ENCODE measurements at places on chromosomes 6 and 20.

DNA sequence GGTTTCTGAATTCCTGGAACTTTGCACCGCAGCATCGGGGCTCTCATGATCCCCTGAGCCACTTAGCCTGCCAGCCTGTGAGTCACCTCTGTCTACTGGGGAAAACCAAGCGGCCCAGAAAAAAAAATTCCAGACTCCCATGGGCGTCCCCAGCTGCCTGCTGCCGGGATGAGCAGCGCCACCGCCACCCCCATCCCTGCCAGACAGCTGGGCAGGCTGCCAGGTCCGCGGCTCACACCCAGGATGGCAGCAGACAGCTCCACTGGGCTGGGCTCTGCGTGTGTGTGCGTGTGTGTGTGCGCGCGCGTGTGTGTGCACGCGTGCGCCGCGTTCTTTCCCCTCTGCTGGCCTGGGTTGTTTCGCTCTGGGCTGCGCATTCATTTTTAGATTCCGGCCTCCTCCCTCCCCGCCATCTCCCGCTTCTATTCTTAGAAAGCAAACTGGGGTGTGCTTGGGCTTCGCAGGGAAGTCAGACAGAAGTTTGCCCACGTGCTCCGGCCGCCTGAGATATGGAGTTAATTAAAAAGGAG lies 38.9 kb upstream of the PMEPA1 start:
- peak; percentile 14 for DNase-seq

- no peak for DNase-seq
Measured at GRCh38 chr6:47231151-47231550, 78.6 kb downstream of the TNFRSF21 start.

GRCh38 chr20:44159711-44160110 lies 27.3 kb downstream of the JPH2 start:
- no peak for DNase-seq

- no peak for DNase-seq
Measured at GRCh38 chr20:3172126-3172932, 1.0 kb downstream of the LZTS3 start.

DNA sequence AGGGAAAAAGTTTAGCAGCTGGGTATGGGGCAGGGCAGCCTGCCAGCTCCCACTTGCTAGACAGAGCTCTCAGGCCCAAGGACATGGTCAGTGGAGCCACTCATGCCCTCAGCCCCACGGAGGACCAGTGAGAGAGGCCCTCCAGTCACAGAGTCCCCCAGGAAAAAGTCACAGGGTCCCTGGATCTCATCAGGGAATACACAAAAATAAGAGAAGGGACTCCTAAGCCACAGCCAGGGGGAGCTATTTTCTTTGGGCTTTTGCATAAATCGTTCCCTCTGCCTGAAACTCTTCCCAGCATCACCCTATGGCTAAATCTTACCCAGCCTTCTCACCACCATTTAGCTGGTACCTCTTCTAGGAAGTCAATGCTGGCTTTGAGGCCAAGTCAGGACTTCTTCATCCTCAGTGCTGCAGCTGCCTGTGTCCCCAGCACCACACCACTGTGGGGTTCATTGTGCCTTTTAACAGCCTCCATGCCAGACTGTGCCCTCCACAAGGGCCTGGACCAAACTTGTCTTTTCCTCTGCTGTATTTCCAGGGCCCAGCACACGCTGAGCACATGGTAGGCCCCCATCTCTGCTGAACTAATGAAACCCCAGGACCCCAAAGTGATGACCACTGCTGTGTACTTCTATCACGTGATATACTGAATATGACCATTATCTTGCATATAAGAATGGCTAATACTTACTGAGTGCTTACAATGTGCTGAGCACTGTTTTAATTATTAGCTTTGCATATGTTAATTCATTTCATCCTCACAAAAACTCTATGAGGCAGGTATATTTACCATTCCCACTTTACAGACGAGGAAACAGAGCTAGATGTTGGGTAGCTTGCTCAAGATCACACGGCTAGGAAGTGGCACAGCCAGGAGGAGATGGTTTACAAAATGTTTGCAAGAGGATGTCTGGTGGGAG lies 2.0 kb downstream of the ZNF335 start:
- no peak for DNase-seq

DNA sequence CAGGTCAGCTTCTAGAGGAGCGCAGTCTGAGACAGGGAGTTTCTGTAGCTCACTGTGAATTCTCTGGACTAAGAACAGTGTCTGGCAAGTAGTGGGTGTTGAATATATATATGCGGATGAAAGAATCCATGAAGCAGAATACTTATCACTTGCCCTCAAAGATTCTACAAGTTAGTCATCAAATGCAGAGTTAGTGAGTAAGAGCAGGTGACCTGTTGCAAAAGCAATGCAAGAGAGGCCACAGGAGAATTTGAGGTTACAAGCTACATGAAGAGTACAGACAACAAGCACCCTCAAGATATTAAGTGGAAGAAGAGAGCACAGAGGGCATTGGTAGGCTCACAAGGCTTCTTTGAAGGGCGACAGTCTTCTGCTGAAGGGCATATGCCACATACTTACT lies 103.4 kb upstream of the BTBD3 start:
- no peak for DNase-seq

- no peak for DNase-seq
Measured at GRCh38 chr6:41489120-41489851, 56.9 kb upstream of the FOXP4 start.

DNA sequence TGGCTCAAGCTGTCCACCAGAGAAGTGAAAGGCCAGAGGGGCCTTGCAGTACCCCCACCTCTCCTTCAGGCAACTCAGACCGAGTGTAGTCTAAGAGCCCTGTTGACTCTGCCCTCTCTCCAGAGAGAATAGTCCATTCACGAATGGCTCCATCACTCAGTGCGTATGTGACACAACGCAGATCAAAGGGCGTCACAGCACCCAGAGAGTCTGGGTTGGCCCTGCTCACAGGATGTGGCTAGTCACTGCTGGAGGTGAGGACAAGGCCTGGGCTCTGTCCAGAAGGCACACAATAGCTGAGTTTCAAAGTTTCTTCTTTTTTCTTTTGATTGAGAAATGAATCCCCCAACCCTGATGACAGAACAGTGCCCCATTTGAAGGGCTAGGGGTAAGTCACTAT lies 74.1 kb downstream of the TRMT11 start:
- no peak for DNase-seq

GRCh38 chr6:33053230-33053629 lies 20.2 kb downstream of the HLA-DPA1 start:
- DNase-seq = no peak

DNA sequence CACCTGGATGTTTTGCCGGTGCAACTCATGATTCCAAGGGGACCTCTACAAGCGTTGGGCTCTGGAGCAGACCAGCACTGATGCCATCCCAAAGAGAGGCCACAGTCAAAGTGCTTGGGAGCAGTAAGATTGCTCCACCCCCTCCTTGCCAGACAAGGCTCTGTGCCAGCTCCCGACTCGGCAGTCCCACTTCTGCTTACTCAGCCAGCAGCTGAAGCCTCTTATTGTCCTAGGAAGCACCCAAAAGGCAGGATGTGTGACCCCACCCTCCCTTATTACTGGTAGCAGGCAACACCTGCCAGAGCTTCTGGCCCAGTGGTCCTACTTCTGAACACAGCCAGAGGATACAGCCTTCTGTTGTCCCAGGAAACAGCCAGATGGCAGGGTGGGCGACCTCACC lies 614.2 kb downstream of the TENT5A start:
- no peak for DNase-seq

Measured in T-helper 1 cell (primary cell).